RPMI8226 (cell line): ENCODE measurements at places on chromosomes 4 and X.

DNA sequence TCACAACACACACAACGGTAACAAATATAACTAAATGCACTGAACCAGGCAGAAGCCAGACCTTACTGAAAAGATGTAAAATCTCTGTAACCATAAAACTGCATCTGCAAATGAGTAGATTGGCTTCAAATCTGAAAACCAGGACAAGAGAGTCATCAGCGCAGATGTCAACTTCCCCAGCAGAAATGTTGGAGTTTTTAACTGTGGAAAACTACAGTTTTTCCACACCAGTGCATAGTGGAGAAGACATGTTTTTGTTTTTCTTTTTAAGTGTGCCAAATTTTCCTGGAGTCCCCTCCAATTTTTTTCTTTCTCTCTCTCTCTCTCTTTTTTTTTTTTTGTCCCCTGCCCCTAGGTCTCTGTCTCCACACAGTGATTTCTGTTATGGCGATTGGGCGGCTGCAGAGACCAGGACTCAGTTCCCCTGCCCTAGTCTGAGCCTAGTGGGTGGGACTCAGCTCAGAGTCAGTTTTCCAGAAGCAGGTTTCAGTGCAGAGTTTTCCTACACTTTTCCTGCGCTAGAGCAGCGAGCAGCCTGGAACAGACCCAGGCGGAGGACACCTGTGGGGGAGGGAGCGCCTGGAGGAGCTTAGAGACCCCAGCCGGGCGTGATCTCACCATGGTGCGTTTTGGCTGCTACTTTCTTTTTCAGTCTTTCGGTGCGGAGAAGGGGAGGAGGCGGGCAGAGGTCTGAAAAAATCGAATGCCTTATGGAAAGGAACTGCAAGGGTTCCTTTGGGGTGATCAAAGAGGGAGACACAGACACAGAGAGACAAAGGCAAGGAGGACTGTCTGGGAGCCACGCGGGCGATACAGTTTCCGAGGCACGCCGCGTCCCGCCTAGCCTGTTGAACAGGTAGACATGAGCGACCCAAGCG is at the start of gene GUCY1A1:
Gene GUCY1A1, plus strand, starts transcription at position 505 of the 878 bp plus-strand sequence. CDS start 30,020 bp downstream, outside the sequence.
- peak; percentile 52 for DNase-seq

GRCh38 chrX:109822861-109823260 is 89.8 kb upstream of the ACSL4 start:
- no peak for DNase-seq

GRCh38 chr4:82864336-82864979 is 26.5 kb downstream of the SEC31A start:
- DNase-seq: no peak

GRCh38 chrX:46294234-46294633 is 251.0 kb downstream of the ZNF674 start:
- DNase-seq: no peak
